ENCODE measurements at places on chromosomes 12 and 14. TPM values are rescaled to one million over a fixed set of nuclear protein-coding genes. Genes with fewer than 3 reads are reported as not detected.
A peak's percentile ranks its signal among the peaks of the same experiment; 100 is the strongest.

Gene ANKRD13A
- 47.2 TPM for total RNA-seq

DNA sequence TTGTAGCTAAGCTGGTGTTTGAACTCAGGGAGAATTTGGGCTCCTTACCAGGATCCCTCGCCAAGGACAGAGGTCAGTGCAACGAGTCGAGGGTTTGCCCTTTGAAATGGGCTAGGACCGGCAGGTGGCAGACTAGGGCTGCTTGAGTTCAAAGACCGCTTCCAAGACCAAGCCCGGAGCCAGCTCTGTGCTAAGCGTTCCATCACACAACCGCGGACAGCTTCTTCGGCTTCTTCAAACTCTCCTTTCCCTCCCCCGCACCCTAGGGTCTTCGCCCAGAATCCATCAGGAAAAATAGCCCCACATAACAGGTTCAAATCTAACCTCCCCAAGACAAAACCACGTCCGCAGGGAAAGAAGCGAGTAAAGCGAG, 705 bp upstream of the FLVCR2 start:
- peaks cover 7% of the 10 kb centered on the region for H3K4me1 ChIP-seq
- peak overlapping the region; percentile 41 for H3K4me3 ChIP-seq
- peaks cover 25% of the 10 kb centered on the region for H3K27me3 ChIP-seq
- H3K36me3 ChIP-seq, result no peaks in the 10 kb centered on the region
- peak; percentile 41 for DNase-seq

- H3K27ac ChIP-seq, result no peak overlapping the region
- no peak for DNase-seq
- H3K36me3 ChIP-seq, result no peaks in the 10 kb centered on the region
- H3K27me3 ChIP-seq, result no peaks in the 10 kb centered on the region
These were observed 486.7 kb downstream of the APAF1 start for GRCh38 chr12:99131751-99132199.

Gene ST8SIA1
- 1.6 TPM for total RNA-seq

DNA sequence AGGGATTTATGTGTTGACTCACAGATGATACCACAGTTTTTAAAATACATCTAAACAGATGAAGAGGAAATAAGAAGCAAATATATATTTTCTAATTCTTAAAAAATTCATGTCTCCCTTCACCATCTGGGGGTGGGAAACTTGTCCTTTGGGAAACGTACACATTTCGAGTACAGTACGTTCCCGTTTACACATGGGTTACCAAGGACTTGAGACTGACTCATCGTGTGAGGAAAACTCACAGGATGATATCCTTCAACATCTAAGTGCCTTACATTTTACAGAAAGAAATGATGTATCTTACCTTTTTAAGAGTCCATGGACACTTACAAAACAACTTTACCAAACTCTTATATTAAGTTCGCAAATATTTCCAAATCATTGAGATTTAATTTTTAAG, 16.0 kb upstream of the FBLN5 start:
- H3K27ac ChIP-seq, result no peak overlapping the region
- H3K4me3 ChIP-seq, result no peak overlapping the region
- H3K4me1 ChIP-seq, result no peaks in the 10 kb centered on the region
- H3K36me3 ChIP-seq, result no peaks in the 10 kb centered on the region
- DNase-seq, result no peak

GRCh38 chr14:67987606-67988005, 168.0 kb downstream of the RAD51B start:
- DNase-seq, result no peak
- H3K27ac ChIP-seq, result no peak overlapping the region
- no peaks in the 10 kb centered on the region for H3K27me3 ChIP-seq
- no peaks in the 10 kb centered on the region for H3K36me3 ChIP-seq
- H3K4me3 ChIP-seq, result no peak overlapping the region

- H3K4me1 ChIP-seq, result no peaks in the 10 kb centered on the region
- H3K36me3 ChIP-seq, result no peaks in the 10 kb centered on the region
- H3K27me3 ChIP-seq, result no peaks in the 10 kb centered on the region
- DNase-seq, result no peak
- no peak overlapping the region for H3K4me3 ChIP-seq
These were observed 163.5 kb downstream of the CFAP54 start for GRCh38 chr12:96652870-96653269.

- H3K4me1 ChIP-seq, result no peaks in the 10 kb centered on the region
- DNase-seq, result no peak
- no peak overlapping the region for H3K27ac ChIP-seq
- no peaks in the 10 kb centered on the region for H3K27me3 ChIP-seq
- H3K4me3 ChIP-seq, result no peak overlapping the region
- no peaks in the 10 kb centered on the region for H3K36me3 ChIP-seq
These were observed 243.1 kb downstream of the AKAP6 start for GRCh38 chr14:32571995-32572866.

DNA sequence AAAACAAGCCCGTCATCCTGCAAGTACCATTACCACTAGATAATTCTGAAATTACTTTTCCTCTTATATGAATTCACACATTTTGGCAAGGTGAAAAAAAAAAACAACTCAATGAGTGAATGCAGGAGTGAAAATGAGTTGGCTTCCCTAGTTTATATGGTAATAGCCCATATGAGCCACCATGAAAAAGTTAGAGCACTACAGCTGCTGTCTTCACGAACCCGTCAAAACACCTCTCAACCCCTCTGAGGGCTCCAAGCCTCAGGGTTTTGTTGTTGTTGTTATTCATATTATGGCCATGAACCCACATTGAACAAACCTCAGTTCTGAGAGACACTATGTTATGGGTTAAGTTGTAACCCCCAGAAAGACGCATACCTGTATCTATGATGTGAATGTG, 289.9 kb upstream of the CAND1 start:
- no peaks in the 10 kb centered on the region for H3K36me3 ChIP-seq
- no peak overlapping the region for H3K27ac ChIP-seq
- DNase-seq, result no peak
- no peaks in the 10 kb centered on the region for H3K27me3 ChIP-seq

DNA sequence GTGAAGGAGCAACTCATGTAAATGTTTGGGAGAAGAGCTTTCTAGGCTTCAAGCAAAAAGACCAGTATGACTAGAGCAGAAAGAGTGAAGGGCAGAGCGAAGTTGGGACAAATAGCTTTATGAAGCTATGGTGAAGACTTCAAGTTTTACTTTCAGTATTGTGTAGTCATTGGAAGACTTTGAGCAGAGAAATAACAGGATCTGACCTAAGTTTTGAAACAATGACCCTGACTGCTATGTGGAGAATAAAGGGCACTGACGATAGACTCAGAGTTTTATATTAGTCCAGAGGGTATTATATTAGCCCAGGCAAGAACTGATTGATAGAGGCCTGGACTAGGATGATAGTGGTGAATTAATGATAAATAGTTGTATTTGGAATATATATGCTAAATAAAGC, 187.3 kb downstream of the KTN1 start:
- DNase-seq, result no peak
- H3K4me3 ChIP-seq, result no peak overlapping the region
- no peaks in the 10 kb centered on the region for H3K36me3 ChIP-seq

Gene SARNP
- total RNA-seq, result 141 TPM

GRCh38 chr12:39835517-39836489, 216.2 kb upstream of the ABCD2 start:
- DNase-seq, result no peak
- no peak overlapping the region for H3K4me3 ChIP-seq
- H3K36me3 ChIP-seq, result no peaks in the 10 kb centered on the region
- no peak overlapping the region for H3K27ac ChIP-seq
- no peaks in the 10 kb centered on the region for H3K27me3 ChIP-seq
- no peaks in the 10 kb centered on the region for H3K4me1 ChIP-seq

DNA sequence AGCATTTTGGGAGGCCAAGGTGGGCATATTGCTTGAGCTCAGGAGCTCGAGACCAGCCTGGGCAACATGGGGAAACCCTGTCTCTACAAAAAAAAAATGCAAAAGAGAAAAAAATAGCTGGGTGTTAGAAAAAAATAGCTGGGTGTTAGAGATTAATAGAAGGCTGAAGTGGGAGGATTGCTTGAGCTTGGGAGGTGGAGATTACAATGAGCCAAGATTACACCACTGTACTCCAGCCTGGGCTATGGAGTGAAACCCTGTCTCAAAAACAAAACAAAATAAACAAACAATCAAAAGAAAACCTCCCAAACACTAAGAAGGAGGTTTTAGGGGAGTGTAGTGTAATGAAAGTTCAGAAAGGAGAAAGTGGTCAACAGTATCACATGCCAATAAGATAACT, 202.1 kb downstream of the FLRT2 start:
- H3K36me3 ChIP-seq, result no peaks in the 10 kb centered on the region
- no peaks in the 10 kb centered on the region for H3K4me1 ChIP-seq
- H3K27ac ChIP-seq, result no peak overlapping the region

DNA sequence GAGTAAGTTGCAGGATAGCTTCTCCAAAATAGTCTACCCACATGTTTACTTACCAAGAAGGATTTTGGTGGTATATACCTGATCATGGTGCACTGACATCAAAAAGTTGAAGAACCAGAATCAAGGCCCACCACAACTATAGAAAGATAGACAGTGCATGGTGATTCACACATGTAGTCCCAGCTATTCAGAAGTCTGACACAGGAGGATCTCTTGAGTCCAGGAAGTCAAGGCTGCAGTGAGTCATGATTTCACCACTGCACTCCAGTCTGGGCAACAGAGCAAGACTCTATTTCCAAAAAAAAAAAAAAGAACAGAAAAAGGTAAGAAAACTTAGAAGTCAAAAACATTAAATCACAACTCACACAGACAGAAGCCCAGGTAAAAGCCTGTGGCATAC, 422.2 kb upstream of the FOXG1 start:
- no peaks in the 10 kb centered on the region for H3K36me3 ChIP-seq
- no peaks in the 10 kb centered on the region for H3K27me3 ChIP-seq
- H3K4me3 ChIP-seq, result no peak overlapping the region
- H3K27ac ChIP-seq, result no peak overlapping the region
- no peaks in the 10 kb centered on the region for H3K4me1 ChIP-seq
- DNase-seq, result no peak

GRCh38 chr14:65840118-65840751, 427.7 kb downstream of the FUT8 start:
- no peak overlapping the region for H3K4me3 ChIP-seq
- peaks cover 39% of the 10 kb centered on the region for H3K4me1 ChIP-seq
- no peak for DNase-seq

GRCh38 chr12:49870501-49871262, 27.8 kb upstream of the BCDIN3D start:
- H3K4me3 ChIP-seq, result no peak overlapping the region
- H3K27ac ChIP-seq, result no peak overlapping the region
- peaks cover 6% of the 10 kb centered on the region for H3K27me3 ChIP-seq
- peaks cover 15% of the 10 kb centered on the region for H3K4me1 ChIP-seq
- no peak for DNase-seq

DNA sequence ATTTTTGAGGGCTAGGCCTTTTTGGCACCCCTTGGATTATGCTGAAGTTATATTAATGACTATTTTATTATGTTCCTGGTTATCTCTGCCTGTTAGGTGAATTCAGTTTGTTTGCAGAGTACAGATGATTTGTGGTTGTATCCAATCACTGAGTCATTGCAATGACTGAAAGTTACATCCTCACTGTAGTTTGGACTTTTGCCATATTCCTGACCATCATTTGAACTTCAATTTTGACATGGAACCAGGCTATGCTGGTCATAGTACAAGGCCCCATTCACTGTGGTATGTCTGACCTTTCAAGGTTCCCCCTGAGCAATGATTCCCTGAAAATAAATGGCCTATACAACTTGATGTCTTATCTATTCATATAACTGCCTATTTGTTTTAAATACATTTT, 621.0 kb downstream of the CCER1 start:
- DNase-seq, result no peak
- H3K27ac ChIP-seq, result no peak overlapping the region
- H3K4me1 ChIP-seq, result no peaks in the 10 kb centered on the region
- H3K27me3 ChIP-seq, result no peaks in the 10 kb centered on the region
- no peak overlapping the region for H3K4me3 ChIP-seq

- H3K4me1 ChIP-seq, result no peaks in the 10 kb centered on the region
- DNase-seq, result no peak
- H3K27me3 ChIP-seq, result no peaks in the 10 kb centered on the region
These were observed 123.4 kb downstream of the FSCB start for GRCh38 chr14:44383636-44384035.

GRCh38 chr14:103257211-103257962, 76.7 kb upstream of the EIF5 start:
- H3K4me1 ChIP-seq, result peaks cover 2% of the 10 kb centered on the region
- H3K27ac ChIP-seq, result no peak overlapping the region
- H3K4me3 ChIP-seq, result no peak overlapping the region
- peaks cover 8% of the 10 kb centered on the region for H3K27me3 ChIP-seq
- H3K36me3 ChIP-seq, result no peaks in the 10 kb centered on the region

Gene CLIP1
- total RNA-seq, result 18.4 TPM

DNA sequence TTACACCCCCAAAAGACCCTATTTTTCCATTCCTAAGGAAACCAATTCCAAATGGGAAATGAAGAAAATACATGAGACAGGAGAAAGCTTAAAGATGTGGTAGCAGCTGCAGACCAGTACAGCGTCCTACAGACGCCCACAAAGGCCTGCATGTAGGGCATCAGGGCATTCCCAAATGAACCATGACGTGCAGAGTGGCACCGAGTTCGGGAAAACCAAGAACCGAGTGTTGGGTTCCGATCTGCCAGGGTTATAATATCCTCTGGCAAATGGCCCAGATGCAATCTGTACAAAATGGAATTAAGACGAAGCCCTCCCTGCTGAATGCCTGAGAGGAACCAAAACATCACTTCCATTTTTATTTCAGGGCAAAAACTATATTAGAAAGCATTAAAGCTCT, 34.4 kb upstream of the SELPLG start:
- no peaks in the 10 kb centered on the region for H3K36me3 ChIP-seq
- H3K4me1 ChIP-seq, result no peaks in the 10 kb centered on the region
- H3K27ac ChIP-seq, result no peak overlapping the region
- H3K27me3 ChIP-seq, result no peaks in the 10 kb centered on the region

Gene GSC
- 0.52 TPM for total RNA-seq

Gene SPIC
- total RNA-seq, result 7.0 TPM

GRCh38 chr12:107131832-107132616, 38.7 kb upstream of the CRY1 start:
- DNase-seq, result peak; percentile 6
- no peaks in the 10 kb centered on the region for H3K27me3 ChIP-seq
- no peak overlapping the region for H3K4me3 ChIP-seq
- no peaks in the 10 kb centered on the region for H3K36me3 ChIP-seq
- H3K27ac ChIP-seq, result no peak overlapping the region
- H3K4me1 ChIP-seq, result no peaks in the 10 kb centered on the region

DNA sequence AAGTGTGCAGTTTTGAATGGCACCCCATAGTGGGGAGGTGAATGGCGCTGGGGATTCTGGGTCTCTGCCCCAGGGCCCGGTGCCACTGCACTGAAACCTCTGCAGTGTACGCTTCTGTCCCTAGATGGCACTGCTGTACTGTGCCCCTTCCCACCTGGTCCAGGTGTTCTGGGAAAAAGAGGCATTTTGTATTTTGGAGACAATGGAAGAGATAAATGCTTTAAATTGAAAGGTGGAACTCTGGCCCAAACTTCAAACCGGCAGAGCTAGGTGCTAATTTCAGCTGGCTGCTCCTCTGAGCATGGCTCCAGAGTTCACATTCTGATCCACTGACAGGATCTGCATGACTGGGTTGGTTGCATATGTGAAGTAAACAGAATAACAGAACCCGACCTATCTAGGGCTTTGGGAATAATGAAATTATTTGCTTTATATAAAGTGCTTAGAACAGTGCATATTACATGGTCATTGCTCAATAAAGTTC, 52.2 kb downstream of the KRT80 start:
- no peak overlapping the region for H3K27ac ChIP-seq
- peaks cover 8% of the 10 kb centered on the region for H3K27me3 ChIP-seq
- DNase-seq, result no peak
- no peaks in the 10 kb centered on the region for H3K4me1 ChIP-seq
- no peak overlapping the region for H3K4me3 ChIP-seq
